ENCODE measurements at places on chromosomes 4 and X. TPM values are rescaled to one million over a fixed set of nuclear protein-coding genes. Genes with fewer than 3 reads are reported as not detected.

CENPU gene
- total RNA-seq, result 38.6 TPM

CT45A1 gene
- not detected for total RNA-seq

DNA sequence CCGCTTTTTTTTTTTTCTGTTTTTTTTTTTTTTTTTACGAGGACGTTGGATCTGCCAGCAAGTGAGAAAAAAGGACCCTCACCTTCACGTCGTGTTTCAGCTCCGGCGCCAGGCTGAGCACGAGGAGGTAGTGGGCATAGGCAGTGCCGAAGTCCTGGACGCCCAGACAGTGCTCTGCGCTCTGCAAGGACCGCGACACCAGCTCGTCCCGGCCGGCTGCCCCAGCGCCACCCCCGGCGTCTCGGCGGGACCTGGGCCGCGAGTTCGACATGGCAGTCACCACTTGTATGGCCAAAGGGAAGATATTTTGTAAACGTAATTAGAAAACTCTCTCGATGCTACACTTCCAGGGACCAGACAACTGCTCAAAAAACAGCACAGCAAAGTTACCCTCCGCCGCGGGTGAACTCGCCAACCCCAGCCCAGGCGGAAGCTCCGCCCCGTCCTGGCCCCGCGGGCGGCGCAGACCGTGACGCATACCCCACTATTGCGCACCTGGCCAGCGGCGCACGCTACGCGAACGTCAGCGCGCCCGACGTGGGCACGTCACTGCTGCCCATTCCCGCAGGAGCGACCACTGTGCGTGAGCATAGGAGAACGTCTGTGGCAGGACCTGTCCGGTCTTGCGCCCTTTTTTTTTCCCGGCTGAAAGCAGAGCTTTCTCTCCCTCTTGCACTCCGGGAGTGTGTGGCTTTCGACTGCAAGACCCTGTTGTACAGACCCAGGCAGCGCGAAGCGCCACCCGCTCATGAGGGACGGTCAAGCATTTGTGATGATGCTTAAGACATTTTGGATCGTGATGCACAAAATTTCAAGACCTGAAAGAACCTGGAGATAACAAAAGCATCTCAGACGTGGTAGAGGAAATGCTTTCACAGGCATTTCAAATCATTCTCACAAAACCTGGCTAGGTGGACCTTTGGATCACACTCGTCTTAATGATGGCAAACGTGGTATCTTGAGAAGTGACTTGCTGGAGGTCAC, at the start of gene PRMT9:
Gene PRMT9 (minus strand): TSS at position 447 of the 984 bp plus-strand sequence. CDS start 176 bp downstream, at position 271.
- H3K27ac ChIP-seq, result peak within 1 kb of the TSS; percentile 65
- peaks cover 3% of the 10 kb centered on the region for H3K4me1 ChIP-seq
- H3K36me3 ChIP-seq, result peaks cover under 1% of the 10 kb centered on the region
- H3K27me3 ChIP-seq, result no peaks in the 10 kb centered on the region
- peak within 1 kb of the TSS; percentile 90 for H3K4me3 ChIP-seq
- peak; percentile 74 for DNase-seq

ARHGEF38 gene
- not detected for total RNA-seq

PCDH7 gene
- total RNA-seq, result 0.21 TPM

Measured in GM12878 (cell line).